ENCODE measurements at places on chromosomes 7 and 10. TPM values are rescaled to one million over a fixed set of nuclear protein-coding genes. Genes with fewer than 3 reads are reported as not detected.

The ANK3 gene
- 84.9 TPM for total RNA-seq

The TLX1 gene
- 14.3 TPM for total RNA-seq

The SPDYE6 gene
- total RNA-seq: not detected

The NUTM2A gene
- total RNA-seq: 1.3 TPM

The MSS51 gene
- 3.5 TPM for total RNA-seq

The CROT gene
- 4.9 TPM for total RNA-seq

The RBM20 gene
- 5.8 TPM for total RNA-seq

The CAMK2B gene
- 55.1 TPM for total RNA-seq

The PIP gene
- not detected for total RNA-seq

The VWDE gene
- 12.4 TPM for total RNA-seq
